Fibroblast of lung (primary cell): ENCODE measurements at places on chromosomes 13 and 19.

GRCh38 chr13:106440866-106441265 lies 94.6 kb downstream of the EFNB2 start:
- no peak for DNase-seq

- DNase-seq: no peak
Observed at GRCh38 chr19:27765397-27765796, 1447.6 kb downstream of the UQCRFS1 start.

DNA sequence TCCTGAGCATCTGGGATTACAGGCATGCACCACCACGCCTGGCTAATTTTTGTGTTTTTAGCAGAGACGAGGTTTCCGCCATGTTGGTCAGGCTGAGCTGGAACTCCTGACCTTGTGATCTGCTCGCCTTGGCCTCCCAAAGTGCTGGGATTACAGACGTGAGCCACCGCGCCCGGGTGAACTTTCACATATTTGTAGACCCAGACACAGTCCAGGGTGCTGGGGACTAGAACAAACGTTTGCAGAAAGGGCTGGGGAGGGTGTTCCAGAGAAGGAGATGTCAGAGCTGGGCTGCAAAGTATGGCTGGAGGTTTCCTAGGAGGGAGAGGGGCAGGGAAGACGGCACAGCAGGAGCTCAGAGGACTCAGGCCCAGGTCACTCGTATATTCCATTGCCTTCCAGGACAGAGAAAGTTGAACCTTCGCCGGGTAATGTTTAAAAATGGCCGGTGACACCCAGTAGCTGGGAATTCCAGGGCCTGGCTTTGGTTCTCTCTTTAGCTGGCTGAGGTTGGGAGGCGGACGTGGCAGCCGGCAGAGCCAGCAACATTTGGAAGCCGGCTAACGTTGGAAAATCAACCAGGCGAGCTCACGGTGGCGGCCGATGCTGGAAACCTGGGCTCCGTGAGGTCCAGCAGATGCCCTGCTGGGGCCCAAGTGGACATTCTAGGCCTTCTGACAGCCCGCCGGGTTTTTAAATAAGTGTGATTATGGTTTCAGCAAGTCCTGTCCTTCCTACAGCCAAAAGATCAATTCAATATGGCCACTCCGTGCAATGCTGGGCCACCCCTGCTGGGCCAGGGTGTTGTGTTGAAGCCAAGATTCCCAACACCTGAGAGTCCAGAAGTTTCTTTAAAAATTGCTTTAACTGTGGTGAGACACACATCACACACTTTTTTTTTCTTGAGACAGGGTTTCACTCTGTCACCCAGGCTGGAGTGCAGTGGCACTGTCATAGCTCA lies 41.5 kb downstream of the NFIC start:
- DNase-seq: peak; percentile 54

- DNase-seq: peak; percentile 69
Observed at GRCh38 chr13:44620057-44620456, 43.9 kb upstream of the TSC22D1 start.

GRCh38 chr19:56759531-56759930 lies 81.0 kb downstream of the PEG3 start:
- DNase-seq: no peak

- DNase-seq: peak; percentile 50
Observed at GRCh38 chr13:33284916-33285315, 639 bp downstream of the STARD13 start.

- no peak for DNase-seq
Observed at GRCh38 chr19:4613254-4613751, 26.0 kb upstream of the TNFAIP8L1 start.

DNA sequence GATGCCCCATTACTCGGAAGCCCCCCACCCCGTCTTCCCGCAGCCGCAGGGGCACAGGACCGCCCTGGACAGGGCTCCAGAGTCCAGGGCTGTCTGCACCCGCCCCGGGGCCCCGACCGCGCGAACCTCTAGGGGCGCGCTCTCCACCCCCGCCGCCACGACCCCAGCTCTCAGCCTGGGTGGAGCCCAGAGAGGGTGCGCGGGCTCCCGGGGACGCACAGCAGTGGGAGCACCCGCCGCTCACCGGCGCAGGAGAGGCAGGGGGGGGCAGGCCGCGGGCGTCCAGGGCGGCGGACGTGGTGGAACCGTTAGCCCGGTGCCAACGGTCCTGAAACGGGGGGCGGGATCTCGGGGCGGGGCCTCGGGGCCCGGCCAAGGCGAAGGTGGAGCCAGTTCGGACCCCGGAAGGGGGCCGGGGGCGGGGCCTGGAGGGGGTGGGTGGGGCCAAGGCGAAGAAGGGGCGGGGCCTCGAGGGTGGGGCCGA lies at the start of gene ATP8B3:
Gene ATP8B3, minus strand, starts transcription at position 335 of the 484 bp plus-strand sequence. CDS start 540 bp downstream, outside the sequence.
- DNase-seq: no peak

DNA sequence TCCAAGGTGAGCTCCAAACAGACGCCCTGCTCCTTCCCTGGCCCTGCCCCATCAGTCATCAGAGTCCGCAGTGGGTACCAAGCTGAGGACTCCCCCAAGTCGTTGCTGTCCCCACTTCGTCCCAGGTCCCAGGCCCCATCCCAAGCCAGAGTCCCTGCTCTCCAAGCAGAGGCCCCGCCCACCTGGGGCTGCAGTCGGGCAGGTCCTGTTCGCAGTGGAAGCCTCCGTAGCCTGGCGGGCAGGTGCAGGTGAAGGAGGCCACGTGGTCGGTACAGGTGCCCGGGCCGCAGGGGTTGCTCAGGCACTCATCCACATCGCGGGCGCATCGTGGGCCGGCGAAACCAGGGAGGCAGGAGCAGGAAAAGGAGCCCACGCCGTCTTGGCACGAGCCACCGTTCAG lies 19.4 kb downstream of the NOTCH3 start:
- DNase-seq: no peak

DNA sequence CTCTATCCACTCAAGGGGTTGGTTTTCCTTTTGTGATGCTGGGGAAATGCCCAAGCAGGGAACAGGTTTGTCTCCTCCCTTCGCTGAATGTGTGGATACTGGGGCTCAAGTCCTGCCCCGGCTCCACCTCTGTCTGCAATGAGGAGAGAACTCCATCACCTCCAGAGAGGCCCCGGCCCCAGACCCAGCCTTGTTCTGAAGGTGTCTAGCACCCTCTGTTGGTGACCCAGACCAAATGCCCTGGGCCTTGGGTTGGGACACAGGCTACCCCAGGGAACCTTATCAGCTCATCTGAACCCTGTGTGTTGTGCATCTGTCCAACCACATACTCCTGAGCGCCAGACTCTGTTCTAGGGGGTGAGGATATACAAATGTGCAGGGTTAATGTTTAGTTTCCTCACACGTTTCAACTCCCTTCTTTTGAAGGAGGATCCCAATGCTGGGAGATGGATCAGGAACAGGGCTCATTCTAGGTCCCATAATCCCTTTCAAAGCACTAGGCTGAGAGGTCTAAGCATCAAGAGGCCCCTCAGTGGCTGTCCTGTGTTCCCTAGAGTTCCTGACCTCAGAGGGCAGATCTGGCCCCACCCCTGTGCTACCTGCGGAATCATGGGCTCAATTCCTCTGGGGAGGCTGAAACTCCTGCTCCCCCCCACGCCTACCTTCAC lies 112.5 kb upstream of the SLC7A1 start:
- peak; percentile 34 for DNase-seq

DNA sequence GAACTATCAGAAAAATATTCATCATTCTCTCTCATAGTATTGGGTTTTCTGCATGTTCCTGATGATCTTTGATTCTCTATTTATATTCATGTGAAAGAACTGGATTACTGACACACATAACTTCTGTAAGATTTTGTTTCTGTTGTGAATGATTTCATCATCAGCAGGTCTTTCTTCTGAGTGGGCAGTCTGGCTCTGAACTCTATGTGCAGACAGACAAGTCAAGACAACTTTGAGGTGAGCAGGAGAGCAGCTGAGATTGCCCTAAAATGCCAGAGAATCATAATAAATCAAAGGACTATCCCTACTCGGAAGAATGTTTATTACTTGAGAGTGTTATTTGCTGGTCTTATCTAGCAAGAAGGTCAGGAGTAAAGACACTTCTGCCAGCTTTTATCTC lies 652.1 kb upstream of the GPC6 start:
- no peak for DNase-seq
